CD4-positive, CD25-positive, alpha-beta regulatory T cell (primary cell): ENCODE measurements at places on chromosomes 2 and 18. TPM values are rescaled to one million over a fixed set of nuclear protein-coding genes. Genes with fewer than 3 reads are reported as not detected.

DNA sequence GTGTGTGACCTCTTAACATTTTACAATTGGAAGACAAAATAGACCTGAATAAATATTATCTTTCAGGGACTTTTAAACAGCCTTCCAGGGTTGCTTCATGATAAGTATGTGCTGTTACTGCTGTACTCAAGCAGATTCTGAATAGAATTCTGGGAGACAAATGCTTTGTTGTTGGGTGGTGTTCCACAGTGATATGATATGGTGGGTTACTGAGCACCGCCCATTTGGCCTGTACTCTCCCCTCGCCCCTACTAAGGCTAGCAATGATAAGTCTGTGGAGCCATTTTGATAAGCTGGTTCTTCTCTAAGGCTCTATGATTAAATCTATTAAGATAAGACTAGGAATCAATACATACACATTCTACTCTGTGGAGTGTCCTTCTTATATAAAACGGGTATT lies 89.8 kb upstream of the ITGA4 start:
- H3K27ac ChIP-seq: no peak overlapping the region
- no peaks in the 10 kb centered on the region for H3K36me3 ChIP-seq
- H3K4me1 ChIP-seq: peaks cover 13% of the 10 kb centered on the region
- no peak overlapping the region for H3K4me3 ChIP-seq

DNA sequence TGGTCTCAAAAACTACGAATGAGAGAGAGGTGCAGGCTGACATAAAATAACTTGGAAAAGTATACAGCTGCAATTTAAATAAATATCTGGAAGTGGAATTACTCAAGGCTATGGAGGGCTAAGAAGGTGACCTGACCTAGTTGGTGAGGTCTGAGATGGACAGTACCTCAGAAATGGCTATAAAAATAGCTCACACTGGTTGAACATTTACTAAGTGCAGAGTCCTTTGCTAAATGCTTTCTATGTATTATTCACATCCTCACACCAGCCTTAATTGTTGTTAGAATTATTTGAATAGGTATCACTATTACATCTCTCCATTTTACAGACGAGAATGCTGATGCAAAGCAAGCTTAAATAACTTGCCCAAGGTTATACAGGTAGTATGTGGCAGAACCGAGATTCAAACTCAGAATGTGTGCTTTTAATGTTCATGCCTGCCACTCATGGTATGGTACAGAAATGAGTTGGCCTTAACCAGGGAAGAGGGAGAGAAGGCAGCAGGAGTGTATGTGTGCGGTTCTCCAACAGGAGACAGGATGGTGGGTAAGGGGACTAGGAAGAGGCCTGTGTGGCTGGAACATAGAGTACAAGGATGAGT lies 37.4 kb downstream of the MRPL44 start:
- no peaks in the 10 kb centered on the region for H3K36me3 ChIP-seq
- H3K27ac ChIP-seq: no peak overlapping the region
- no peak overlapping the region for H3K4me3 ChIP-seq

DNA sequence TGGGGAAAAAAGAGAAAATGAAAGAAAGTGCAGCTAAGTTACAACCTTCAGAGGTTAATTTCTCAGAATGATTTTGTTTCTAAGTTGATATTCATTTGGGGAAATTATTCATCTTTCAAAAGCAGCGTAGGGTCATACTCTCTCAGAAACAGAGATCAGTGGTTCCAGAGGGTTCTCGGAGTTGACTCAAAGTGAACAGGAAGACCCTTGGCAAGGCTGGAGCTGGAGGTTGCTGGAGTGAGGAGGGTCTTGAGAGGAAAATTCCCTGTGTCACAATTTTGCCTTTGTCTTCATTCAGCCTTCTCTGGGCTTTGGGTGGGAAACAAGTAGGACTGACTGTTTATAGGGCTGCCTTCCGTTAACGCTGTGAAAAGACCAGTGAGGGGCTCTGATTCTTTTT lies 168.2 kb downstream of the ICOS start:
- peaks cover 16% of the 10 kb centered on the region for H3K4me1 ChIP-seq
- no peak overlapping the region for H3K27ac ChIP-seq
- no peaks in the 10 kb centered on the region for H3K27me3 ChIP-seq
- no peaks in the 10 kb centered on the region for H3K36me3 ChIP-seq

DNA sequence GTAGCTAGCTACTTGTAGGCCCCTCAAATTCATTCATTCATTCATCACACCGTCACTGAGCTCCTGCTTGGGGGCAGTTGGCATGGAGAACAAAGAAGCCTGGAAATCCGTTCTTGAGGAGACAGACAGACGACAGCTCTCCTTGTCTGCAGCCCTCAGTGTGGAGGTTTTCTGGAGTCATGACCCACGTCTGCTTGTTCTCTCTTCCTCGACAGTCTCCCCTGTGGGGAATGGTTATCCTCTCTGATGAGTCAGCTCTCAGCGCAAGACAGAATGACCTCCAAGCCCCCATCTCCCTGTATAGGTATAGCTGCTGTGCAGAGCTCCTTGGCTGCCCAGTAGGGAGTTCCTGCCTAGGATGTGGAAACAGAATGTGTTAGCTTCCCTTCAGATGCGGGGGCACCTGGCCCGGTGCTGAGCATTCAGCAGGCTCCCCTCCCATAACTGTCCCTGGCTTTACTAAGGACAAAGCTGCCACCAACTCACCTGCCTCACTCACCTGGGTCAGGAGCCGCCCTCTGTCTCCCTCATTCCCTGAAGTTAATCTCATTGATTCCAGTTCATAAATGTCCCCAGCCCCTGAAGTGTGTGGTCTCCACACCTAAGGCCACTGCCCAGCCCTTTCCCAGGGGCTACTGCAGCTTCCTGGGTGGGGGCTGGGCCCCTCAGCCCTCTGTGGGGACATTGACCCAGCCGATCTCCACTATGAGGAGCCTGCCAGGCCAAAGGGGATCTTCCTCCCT lies 124.7 kb downstream of the ACKR3 start:
- no peaks in the 10 kb centered on the region for H3K36me3 ChIP-seq
- no peak for DNase-seq
- H3K4me1 ChIP-seq: no peaks in the 10 kb centered on the region
- H3K27ac ChIP-seq: no peak overlapping the region

DNA sequence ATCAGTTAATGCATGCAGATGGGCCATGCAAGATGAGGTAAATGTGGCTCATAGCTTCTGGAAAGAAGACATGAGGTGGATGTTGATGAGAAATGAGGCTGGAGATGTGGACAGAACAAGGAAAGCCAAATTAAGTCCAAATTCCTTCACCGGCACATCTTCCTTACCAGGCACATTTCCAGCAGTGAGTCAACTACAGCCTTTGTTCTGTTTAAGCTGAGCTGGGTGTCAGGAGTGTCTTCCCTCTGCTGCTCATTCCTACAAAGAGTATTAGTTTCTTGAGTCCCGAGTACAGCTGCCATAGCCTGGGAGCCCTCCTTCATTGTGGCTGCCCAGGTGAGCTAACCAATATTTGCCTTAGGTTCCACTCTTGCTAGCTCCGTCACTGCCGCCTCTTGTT lies 945.0 kb downstream of the SLC4A3 start:
- no peaks in the 10 kb centered on the region for H3K27me3 ChIP-seq
- DNase-seq: no peak
- H3K4me1 ChIP-seq: no peaks in the 10 kb centered on the region

DNA sequence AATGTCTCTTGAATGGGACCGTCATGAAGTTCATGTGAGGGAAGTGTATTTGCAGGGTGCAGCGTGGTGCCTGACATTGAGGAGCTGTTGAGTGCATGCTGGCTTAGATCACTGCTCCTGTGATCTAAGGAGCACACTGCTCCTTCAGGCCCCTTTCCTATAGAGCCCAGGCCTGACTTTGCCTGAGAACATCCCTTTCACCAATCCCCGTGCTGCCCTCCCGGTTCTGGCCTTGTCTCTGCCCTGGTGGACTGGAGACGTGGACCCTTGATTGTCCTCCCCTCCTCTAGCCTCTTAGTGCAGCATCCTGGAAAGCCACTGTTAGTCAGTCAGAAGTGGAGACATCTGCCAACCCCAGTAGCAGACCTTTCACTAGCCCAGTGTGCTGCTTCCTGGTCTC lies 323.6 kb upstream of the HS6ST1 start:
- no peak for DNase-seq
- H3K36me3 ChIP-seq: no peaks in the 10 kb centered on the region
- H3K4me1 ChIP-seq: no peaks in the 10 kb centered on the region
- no peak overlapping the region for H3K4me3 ChIP-seq
- H3K27ac ChIP-seq: no peak overlapping the region
- H3K27me3 ChIP-seq: no peaks in the 10 kb centered on the region

DNA sequence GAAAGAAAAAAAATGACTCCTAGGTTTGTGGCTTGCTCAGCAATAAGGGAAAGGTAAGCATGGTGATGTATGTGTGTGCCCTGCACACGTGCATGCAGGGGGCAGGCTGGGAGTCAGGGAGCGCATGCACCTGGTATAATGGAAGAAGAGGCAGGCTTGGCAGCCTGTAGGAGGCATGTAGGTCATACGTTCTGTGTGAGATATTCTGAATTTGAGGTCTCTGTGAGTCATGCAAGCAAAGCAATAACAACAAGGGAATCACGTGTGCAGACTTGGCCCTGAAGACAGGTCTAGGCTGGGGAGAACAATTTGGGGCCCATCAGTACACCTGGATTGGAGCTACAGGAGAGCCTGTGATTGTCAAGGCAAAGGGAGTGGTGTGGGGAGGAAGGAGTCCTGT lies 94.5 kb upstream of the TTC39C start:
- no peak for DNase-seq
- no peaks in the 10 kb centered on the region for H3K27me3 ChIP-seq
- peaks cover 9% of the 10 kb centered on the region for H3K4me1 ChIP-seq
- H3K4me3 ChIP-seq: no peak overlapping the region
- H3K36me3 ChIP-seq: no peaks in the 10 kb centered on the region

- H3K4me3 ChIP-seq: no peak overlapping the region
- DNase-seq: no peak
- H3K4me1 ChIP-seq: no peaks in the 10 kb centered on the region
- no peaks in the 10 kb centered on the region for H3K36me3 ChIP-seq
Observed at GRCh38 chr2:187547353-187547979, 6.8 kb downstream of the TFPI start.

GRCh38 chr18:51603551-51603950 lies 406.1 kb upstream of the MEX3C start:
- H3K27ac ChIP-seq: no peak overlapping the region
- DNase-seq: no peak
- H3K4me1 ChIP-seq: no peaks in the 10 kb centered on the region
- H3K27me3 ChIP-seq: no peaks in the 10 kb centered on the region
- H3K4me3 ChIP-seq: no peak overlapping the region

- H3K27me3 ChIP-seq: no peaks in the 10 kb centered on the region
- H3K27ac ChIP-seq: no peak overlapping the region
- H3K4me1 ChIP-seq: no peaks in the 10 kb centered on the region
- no peak overlapping the region for H3K4me3 ChIP-seq
Observed at GRCh38 chr2:9391961-9392720, 31.2 kb downstream of the ITGB1BP1 start.

GRCh38 chr2:9093324-9093723 lies 89.8 kb upstream of the MBOAT2 start:
- DNase-seq: no peak
- H3K27ac ChIP-seq: no peak overlapping the region
- H3K4me3 ChIP-seq: no peak overlapping the region
- H3K36me3 ChIP-seq: no peaks in the 10 kb centered on the region

DNA sequence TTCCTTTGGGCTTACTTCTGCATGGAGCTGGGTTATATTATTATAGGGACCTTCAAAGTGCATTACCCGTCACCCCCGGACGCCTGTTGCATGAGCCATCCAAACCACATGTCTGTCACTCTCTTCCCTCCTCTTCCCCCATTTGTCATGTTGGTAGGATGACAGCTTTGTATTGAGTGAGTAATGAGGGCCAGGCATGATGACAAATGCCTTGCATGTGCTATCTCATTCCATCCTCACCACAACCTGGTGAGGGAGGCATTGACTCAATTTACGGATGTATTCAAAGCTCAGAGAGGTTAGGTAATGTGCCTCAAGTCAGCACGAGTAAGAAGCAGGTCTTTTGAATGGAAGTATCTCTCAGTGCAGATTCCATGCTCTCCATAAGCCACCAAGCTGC lies 510.5 kb upstream of the TNP1 start:
- no peaks in the 10 kb centered on the region for H3K27me3 ChIP-seq
- H3K36me3 ChIP-seq: no peaks in the 10 kb centered on the region
- DNase-seq: no peak
- H3K4me1 ChIP-seq: no peaks in the 10 kb centered on the region
- H3K4me3 ChIP-seq: no peak overlapping the region

Gene CRYGB
- not detected for total RNA-seq

Gene ELP2
- 161 TPM for total RNA-seq

Gene ACOXL
- total RNA-seq: not detected

Gene CD28
- 235 TPM for total RNA-seq

Gene C2orf66
- total RNA-seq: not detected

Gene PKP4
- total RNA-seq: 21.9 TPM

Gene DPP4
- total RNA-seq: 12.6 TPM
